GM13976 (cell line): ENCODE measurements at places on chromosomes 12 and 14.

- DNase-seq = no peak
These were observed 10.2 kb downstream of the KITLG start for GRCh38 chr12:88570103-88570502.

- DNase-seq = no peak
These were observed 6.7 kb upstream of the RPS6KA5 start for GRCh38 chr14:91067186-91067585.

DNA sequence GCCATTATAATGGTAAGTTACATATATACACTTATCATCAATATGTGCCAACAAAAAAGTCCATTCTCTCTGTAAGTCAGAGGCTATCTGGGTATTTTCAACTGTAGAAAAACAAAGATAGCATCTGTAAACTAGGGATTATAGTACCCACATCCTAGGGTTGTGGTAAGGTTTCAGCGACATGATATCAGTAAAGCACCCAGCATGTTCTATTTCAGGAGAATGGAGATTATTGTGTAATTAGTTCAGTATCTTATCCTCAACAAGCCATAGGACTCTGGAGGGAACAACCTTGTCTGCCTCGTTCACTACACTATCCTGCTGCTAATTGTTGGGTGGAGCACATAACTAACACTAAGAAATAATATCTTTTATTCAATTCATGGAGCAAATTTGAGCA lies 19.7 kb upstream of the CKAP4 start:
- DNase-seq = no peak

GRCh38 chr12:68368327-68368726 lies 36.2 kb upstream of the MDM1 start:
- no peak for DNase-seq

GRCh38 chr14:54738009-54738408 lies 164.6 kb downstream of the GCH1 start:
- DNase-seq = no peak

- DNase-seq = no peak
These were observed 8.5 kb upstream of the KRT5 start for GRCh38 chr12:52528641-52529143.

- no peak for DNase-seq
These were observed 160.1 kb downstream of the KIF26A start for GRCh38 chr14:104298458-104298857.

GRCh38 chr14:91374879-91375702 lies 42.5 kb downstream of the CCDC88C start:
- no peak for DNase-seq

- DNase-seq = no peak
These were observed 82.2 kb downstream of the PTPRO start for GRCh38 chr12:15404485-15404884.

- DNase-seq = no peak
These were observed 192.3 kb downstream of the NUAK1 start for GRCh38 chr12:105946493-105946901.

DNA sequence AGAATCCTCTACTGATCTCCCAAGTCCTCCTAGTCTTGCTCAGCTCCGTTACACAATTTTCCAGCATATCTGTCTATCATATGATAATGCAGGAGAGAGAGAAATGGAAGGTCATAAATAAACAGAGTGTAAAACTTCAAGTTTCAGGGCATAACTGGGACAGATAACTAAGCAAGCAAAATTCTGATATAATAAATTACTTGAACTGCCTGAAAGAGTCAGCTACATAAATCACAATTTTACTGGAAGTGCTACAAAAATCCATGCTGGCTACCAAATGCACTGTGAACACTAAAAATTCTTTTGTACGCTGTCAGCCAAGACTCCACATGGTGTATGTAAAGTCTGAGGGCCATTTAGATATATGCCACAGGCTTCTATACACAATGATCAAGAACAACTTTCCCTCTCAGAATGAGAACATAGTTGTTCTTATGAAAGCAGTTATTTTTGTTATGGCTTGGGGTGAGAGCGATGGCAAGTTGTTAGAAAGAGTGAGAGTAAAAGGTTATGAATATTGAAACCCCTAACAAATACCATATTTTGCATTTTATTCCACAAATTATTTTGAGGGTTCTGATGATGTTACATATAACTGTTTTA lies 41.1 kb downstream of the GRIP1 start:
- DNase-seq = no peak

- DNase-seq = no peak
These were observed 16.8 kb upstream of the TESPA1 start for GRCh38 chr12:55001198-55001868.

DNA sequence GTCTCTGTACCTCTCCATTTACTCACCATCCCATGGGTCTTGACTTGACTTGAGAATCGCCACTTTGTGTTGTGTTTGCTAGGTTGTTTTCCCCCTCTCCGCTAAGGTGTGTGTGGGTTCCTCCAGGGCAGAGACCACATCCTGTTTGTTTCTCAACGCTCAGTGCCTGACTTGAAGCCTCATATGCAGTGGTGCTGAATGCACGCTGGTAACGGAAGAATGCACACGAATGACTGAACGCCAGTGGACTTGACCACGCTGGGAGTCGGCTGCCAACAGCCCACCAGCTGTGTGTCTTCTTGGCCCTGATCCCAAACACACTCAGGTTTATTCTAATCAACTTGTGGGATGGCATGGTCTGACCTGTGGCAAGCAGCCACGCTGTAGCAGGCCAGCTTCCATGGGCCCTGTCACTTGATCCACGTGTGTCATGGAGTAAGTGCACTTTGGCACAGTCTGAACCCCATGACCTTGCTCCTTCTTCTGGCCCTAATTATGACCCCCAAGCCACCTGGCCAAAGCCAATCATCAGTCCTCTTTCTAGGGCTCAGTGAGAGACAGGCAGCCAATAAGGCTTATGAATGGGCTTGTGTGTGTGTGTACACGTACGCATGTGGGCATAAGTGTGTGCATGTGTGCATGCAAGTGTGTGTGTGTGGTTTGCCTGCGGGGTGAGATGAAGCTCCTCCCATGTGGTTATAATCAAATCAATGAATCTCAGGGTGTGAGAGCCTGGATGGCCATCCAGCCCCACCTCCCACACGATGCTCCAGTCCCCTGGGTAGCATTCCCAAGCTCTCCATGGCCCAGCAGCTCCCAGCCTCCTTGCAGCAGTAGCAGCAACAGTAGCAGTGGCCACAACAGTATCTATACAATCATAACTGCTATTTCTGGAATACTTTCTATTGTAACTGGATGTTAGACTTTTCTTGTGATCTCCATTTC lies 6.4 kb upstream of the TC2N start:
- peak; percentile 56 for DNase-seq

DNA sequence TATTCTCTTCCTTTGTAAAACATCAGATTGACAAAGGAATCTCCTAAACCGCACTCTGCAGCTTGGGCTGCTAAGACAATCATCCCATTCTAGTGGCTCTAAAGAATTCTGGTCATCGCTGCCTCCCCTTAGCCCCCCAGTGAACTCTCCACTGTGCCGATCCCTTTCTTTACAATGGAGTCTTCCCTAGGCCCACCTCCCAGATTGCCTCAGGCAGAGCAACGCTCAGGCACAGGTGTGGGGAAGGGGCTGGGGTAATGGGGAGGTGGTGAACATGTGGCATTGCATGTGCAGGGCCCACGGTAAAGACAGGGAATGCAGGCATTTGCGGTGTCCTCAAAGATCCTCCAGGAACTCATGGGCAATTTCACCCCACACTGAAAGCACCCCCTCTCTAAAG lies 86.3 kb downstream of the PLEKHG3 start:
- DNase-seq = no peak

- no peak for DNase-seq
These were observed 331 bp downstream of the NCKAP1L start for GRCh38 chr12:54497883-54498282.

DNA sequence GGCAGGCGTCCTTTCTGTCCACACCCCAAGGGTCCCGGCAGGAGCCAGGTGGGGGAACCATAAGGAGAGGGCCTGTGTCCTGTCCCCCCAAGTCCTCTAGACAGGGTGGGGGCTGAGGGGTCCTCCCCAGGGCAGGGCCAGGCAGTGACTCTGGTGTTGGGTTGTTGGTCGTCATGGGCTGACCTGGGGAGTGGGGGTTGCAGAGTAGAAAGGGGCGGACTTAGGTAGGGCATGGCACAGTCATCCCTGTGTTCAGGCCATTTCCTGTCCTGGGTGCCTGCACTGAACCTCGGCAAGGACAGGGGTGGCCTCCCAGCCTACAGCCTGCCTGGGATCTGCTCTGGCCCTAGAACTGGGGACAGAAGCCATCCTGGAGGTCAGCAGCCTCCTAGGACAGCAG lies 356.2 kb downstream of the TMEM121 start:
- DNase-seq = peak; percentile 32

GRCh38 chr14:62189698-62190097 lies 427.5 kb downstream of the SNAPC1 start:
- no peak for DNase-seq

- no peak for DNase-seq
These were observed 104.0 kb upstream of the PLEKHA5 start for GRCh38 chr12:19025582-19025981.

DNA sequence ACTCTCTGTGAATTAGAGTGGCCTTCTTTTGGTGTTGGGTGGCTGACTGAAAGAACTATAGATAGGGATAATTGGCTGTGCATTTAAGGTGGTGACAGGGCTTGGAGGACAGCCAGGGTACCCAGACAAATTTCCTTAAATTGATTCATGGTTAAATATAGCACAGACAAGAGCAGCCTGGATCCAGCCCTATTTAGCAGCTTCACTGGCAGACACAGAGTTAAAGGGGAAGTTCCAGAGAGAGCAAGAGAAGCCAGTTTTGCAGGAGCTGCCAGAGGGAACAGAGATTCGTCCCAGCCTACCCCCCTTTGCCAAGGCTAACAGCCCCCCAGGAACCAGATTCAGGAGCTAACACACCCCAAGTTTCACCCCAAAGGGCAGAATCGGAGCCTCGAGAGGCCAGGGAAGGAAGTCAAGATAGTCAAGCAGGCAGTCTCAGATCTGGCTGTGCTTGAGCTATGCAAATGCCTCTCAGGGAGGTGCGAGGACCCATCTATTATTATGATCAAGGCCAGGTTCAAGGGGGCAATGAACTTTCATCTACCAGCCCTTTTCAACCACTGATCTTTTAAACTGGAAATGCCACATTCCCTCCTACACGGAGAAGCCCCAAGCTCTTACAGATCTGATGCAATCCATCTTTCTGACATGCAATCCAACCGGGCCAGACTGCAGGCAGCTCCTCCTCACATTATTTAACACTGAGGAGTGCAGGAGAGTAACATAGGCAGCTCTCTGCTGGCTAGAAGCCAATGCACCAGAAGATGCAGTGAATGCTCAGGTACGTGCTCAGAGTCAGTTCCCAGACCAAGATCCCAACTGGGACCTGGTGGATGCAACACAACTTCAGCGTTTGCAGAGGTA lies 58.2 kb downstream of the DHRS2 start:
- no peak for DNase-seq

- peak; percentile 25 for DNase-seq
These were observed 26.8 kb upstream of the DAAM1 start for GRCh38 chr14:59161561-59162175.
